ENCODE measurements at places on chromosomes 2 and 18.

GRCh38 chr2:27647289-27647688 lies 16.1 kb downstream of the SUPT7L start:
- DNase-seq = peak; percentile 25

GRCh38 chr2:23526114-23526513 lies 141.1 kb downstream of the KLHL29 start:
- peak; percentile 32 for DNase-seq

GRCh38 chr2:215973145-215973792 lies 40.1 kb downstream of the MREG start:
- DNase-seq = no peak

GRCh38 chr2:200199576-200200263 lies 106.8 kb upstream of the SPATS2L start:
- DNase-seq = peak; percentile 20

DNA sequence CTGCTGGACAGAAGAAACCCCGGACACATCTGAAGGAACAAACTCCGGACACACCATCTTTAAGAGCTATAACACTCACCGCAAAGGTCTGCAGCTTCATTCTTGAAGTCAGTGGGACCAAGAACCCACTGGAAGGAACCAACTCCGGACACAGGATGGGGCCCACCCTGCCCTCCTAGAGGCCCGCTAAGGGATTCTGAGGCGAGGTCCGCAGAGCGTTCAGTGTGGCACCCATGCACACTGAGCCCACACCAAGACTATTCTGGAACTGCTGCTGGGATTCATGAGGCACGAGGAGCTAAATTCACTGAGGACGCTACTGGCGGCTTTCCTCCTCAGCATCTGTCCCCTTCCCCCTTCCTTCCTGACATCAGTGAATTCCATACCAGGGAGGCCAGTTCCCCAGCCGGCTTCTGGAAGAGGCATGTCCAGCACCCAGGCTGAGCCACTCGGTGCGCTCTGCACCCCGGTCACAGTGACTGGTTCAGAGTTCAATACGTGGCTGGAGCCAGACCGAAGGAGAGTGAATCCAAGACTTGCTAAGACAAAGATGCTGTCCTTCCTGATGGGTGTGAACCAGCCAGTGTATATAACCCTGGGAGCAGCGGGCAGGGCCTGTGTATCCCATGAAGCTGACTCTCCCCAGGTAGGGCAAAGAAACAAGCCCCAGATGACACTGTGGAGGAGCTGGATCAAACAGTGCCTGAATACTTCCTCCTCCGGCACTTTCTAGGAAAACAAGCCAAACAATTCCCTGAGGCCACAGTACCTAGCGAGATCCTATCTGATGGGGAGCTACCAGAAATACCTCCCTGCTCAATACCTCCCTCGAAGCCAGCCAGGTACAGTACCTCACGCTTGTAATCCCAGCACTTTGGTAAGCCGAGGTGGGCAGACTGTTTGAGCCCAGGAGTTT lies 11.1 kb downstream of the HDAC4 start:
- no peak for DNase-seq

DNA sequence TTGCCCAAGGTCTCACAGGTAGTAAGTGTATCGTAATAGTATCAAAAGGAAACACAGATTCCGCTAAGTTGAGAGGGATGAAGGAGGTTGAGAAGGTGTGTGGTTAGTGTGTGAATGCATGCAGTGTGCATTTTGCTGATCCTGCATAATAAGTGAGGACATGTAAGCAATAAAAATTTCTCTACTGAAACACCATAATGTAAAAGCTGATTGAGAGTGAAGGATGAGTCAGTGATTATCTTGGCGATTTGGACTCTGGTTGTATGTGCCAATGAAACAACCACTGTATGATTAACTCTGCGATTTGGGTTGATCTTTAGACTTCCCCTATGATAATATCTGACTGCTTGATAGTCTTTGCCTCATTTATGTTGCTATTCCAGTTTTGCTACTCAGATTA lies 16.7 kb upstream of the ADGRF3 start:
- peak; percentile 31 for DNase-seq

DNA sequence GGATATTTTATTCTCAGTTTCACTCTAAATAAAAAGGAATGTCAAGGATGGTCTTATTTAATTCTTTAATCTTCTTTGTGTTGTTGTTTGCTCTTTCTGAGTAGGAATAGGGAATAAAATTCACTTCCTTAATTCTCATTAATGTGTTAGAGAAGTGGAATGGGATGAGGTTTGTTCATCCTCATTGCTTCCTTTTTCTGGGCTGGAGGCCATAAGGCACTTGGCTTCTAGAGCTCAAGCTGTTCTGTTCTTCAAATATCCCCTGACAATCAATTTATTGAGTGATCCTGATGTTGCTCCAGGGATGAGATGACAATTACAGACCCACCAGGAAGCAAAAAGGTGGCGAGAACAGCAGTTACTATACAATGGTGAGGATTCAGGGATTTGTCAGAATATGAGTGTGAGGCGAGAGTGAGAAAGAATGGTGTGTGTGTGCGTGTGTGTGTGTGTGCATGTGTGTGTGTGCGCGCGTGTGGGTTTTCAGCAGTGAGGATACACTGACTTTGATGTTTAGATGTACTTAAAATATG lies 557.6 kb upstream of the FANCL start:
- no peak for DNase-seq

GRCh38 chr2:197078535-197078934 lies 152.0 kb upstream of the PGAP1 start:
- no peak for DNase-seq

GRCh38 chr2:43226955-43227829 lies 786 bp upstream of the ZFP36L2 start:
- peak; percentile 80 for DNase-seq

- peak; percentile 25 for DNase-seq
Measured at GRCh38 chr18:61854578-61855448, 38.0 kb downstream of the RNF152 start.

DNA sequence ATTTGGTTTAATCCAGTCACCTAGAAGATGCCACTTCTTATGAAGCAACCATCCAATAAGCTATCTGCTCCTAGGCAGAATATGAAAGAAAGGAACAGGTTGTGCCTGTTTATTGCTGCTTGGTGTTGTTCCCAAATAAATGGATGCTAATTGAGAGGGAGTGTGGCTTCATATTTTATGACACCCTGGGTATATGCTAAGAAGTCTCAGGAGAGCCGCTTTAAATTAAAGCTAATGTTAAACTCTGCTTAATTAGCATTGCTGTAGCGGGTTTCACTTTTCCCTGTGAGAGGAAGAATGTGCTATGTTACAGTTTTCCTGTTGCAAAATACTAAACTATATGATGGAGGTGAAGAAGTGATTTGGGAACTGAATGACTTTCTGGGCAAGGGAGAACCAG lies 48.7 kb upstream of the TANK start:
- DNase-seq = no peak

- DNase-seq = no peak
Measured at GRCh38 chr2:128314348-128315121, 4.1 kb downstream of the HS6ST1 start.

GRCh38 chr2:199462956-199463692 lies 5.4 kb upstream of the SATB2 start:
- peak; percentile 76 for DNase-seq

GRCh38 chr2:124530203-124530602 lies 505.1 kb downstream of the CNTNAP5 start:
- DNase-seq = peak; percentile 20

DNA sequence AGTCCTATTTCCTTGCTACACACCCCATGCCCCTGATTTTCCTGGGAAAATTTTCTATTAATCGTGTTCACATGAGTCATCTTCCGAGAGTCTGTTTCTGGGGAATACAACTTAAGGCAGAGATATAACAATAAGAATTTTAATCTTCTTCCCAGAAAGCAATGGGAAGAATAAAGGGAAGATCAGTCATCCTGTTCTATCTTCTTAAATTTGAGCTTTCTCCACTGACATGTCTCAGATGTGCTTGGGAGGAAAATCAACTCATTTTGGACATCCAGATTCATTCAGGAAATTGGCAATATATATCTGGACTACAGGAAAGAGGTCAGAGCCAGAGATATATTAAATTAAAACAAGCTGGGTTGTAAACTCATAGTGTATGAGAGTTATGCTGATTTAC lies 62.3 kb upstream of the SPAG16 start:
- DNase-seq = no peak

GRCh38 chr2:46318579-46319460 lies 21.6 kb downstream of the EPAS1 start:
- DNase-seq = no peak

GRCh38 chr18:39994498-39994897 lies 1960.5 kb upstream of the PIK3C3 start:
- DNase-seq = peak; percentile 4

DNA sequence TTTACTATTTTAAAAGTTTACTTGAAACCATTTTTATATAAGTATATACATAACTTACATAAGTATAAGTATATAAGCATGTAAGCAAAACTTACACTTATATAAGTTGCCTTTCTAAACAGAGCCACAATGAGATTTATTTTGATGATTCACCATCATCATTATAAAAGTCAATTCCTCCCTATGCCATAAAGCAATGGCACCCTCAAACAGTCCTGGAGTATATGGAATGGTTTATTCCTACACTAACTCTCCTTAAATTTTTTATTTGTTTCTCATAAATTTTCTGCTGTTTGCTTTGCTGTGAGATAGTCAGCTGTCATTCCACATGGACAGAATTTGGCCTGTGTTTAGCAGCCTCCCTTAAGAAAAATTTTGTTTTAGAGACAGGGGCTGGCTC lies 114.2 kb downstream of the NAB1 start:
- DNase-seq = no peak

- no peak for DNase-seq
Measured at GRCh38 chr2:73850009-73850408, 21.2 kb downstream of the STAMBP start.

GRCh38 chr18:6644836-6645627 lies 84.5 kb upstream of the ARHGAP28 start:
- DNase-seq = no peak

GRCh38 chr2:228408529-228409227 lies 227.2 kb upstream of the SPHKAP start:
- no peak for DNase-seq

DNA sequence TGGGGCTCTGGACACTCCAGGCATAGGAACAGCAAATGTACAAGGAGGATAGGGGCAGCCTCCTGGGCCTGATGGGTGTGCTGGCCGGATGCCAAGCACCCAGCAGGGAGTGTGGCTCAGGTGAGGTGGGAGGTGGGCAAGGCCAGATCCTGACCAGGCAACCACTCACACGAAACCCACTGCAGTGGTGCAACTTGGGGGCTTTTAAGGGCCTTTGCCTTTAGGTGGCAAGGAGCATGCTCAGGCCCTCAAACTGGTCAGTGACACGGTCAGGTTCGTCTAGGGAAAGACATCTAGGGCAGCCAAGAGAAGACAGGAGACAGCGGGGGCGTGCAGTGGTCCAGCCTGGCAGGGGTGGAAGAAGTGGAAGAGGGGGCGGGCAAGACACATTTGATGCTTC lies 18.4 kb upstream of the TEX51 start:
- DNase-seq = no peak

GRCh38 chr2:229273723-229274338 lies 2.7 kb upstream of the PID1 start:
- peak; percentile 83 for DNase-seq

GRCh38 chr2:165795011-165795410 lies 964 bp upstream of the GALNT3 start:
- peak; percentile 10 for DNase-seq

GRCh38 chr2:23513245-23513871 lies 128.4 kb downstream of the KLHL29 start:
- DNase-seq = no peak

DNA sequence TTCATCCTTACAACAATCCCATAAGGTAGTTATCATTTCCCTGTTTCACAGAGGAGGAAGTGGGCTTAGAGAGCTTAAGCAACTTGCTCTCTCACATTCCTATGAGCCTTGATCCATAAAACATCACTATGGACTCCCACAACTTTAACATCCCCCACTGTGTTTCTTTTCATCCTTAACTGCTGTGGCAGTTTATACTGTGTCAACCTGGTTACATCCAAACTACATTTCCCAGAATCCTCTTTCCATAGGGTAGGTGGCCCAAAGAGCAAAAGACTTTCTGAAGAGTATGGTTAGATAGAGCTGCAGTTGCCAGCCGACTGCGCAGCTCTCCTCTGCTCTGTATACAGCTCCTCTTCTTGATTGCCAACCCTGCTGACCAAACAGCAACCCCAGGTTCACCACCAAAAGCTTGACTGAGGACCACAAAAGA lies 22.5 kb downstream of the MAP3K2 start:
- peak; percentile 86 for DNase-seq

DNA sequence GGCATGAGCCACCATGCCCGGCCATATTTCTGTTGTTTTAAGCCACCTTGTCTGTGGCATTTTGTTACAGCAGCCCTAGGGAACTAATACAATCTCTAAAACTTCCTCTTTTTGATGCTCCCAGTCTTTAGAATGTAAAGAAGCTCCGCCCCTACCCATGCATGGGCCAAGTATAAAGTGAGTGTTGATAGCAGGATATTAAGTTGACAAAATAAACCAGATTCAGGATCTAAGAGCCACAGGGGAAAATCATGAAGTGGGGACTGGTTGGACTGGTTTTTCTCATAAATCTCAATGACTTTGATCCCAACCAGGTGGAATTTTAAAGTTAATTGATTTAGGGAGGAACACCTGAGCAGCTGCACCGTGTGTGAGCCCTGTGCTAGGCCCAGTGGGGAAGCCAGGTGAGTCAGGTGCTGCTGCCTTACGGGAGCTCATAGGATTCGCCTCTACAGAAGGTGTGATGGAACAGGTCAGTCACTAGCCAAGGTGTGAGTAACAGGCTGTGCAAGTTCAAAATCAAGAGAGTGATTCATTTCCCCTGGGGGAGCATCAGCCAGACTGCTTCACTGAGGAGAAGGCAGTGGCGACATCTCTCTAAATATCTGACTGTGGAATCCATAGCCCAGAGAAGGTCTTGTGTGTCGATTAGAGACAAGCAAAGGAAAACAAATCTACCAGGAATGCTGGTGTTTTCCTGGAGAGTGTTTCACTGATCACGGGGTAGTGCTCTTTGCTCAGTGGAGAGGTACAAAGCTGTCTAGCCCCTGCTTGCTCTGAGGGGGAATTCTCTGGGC lies 63.0 kb upstream of the MSH2 start:
- DNase-seq = peak; percentile 96

DNA sequence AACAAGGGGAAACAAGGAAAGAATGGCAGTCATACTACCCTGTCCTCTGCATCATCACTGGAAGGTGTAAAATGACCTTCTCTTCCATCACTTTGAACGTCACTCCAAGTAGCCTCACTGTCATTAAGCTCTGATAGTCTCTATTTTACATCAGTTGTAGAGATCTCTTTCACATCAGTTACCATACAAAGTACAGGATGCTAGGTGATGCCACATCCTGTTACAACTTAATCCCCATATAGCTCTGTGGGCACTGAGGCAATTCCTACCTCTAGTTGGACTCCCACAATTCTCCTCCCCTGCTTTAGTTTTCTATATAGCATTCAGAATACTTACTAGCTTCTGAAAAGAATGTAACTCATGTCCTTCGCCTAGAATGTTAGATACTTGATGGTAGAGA lies 55.1 kb upstream of the TTC27 start:
- DNase-seq = no peak
